Naive B cell (primary cell): ENCODE measurements at places on chromosomes 7 and 10. TPM values are rescaled to one million over a fixed set of nuclear protein-coding genes. Genes with fewer than 3 reads are reported as not detected.

DNA sequence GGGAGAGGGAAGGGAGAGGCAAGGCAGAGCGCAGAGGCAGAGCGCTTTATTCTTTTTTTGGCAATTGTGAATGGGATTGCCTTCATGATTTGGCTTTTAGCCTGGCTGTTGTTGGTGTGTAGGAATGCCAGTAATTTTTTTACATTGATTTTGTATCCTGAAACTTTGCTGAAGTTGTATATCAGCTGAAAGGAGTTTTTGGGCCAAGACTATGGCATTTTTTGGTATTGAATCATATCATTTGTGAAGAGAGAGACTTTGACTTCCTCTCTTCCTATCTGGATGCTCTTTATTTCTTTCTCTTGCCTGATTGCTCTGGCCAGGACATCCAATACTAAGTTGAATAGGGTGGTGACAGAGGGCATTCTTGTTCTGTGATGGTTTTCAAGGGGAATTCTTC, 291.3 kb downstream of the REEP3 start:
- no peak overlapping the region for H3K27ac ChIP-seq
- DNase-seq: no peak
- peaks cover 17% of the 10 kb centered on the region for H3K27me3 ChIP-seq
- no peaks in the 10 kb centered on the region for H3K4me1 ChIP-seq
- no peak overlapping the region for H3K4me3 ChIP-seq

- no peak overlapping the region for H3K27ac ChIP-seq
- DNase-seq: no peak
- H3K36me3 ChIP-seq: peaks cover 8% of the 10 kb centered on the region
- no peak overlapping the region for H3K4me3 ChIP-seq
- H3K4me1 ChIP-seq: peaks cover 5% of the 10 kb centered on the region
- H3K27me3 ChIP-seq: no peaks in the 10 kb centered on the region
Observed at GRCh38 chr7:127961786-127962453, 69.3 kb downstream of the LRRC4 start.

DNA sequence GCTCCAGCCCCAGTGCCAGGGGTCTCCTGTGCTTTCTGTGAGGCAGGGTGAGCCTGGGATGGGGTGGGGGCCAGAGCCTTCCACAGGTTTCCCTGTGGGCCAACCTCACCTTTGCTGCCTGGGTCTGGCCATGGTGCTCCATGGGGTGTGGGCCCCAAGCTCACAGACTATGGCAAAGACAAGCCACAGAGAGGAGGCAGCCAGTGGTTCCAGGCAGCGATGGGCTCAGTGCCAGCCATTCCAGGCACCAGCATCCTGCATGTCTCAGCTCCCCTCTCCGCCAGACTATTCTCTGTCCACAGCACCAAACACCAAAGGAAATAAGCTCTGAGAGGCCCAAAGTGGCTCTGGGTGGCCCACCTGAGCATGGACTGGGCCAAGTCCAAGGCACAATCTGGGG, 133.5 kb downstream of the PTPN20 start:
- no peaks in the 10 kb centered on the region for H3K27me3 ChIP-seq
- H3K4me1 ChIP-seq: no peaks in the 10 kb centered on the region
- no peaks in the 10 kb centered on the region for H3K36me3 ChIP-seq
- H3K27ac ChIP-seq: no peak overlapping the region
- no peak overlapping the region for H3K4me3 ChIP-seq
- no peak for DNase-seq

DNA sequence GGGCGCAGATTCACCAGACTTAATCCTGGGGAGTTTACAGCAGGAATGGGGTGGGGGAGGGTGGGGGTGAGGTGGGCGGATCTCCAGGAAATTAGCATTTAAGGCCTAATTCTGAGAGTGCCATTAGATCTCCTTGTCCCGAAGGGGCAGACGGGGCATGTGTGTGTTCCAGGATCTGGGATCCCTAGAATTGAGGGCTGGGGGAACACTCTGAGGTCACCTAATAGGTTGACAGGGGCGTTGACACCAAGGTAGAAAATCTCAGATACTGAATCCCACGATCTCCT, 9.4 kb upstream of the EPHB4 start:
- H3K27ac ChIP-seq: peak overlapping the region; percentile 85
- no peaks in the 10 kb centered on the region for H3K27me3 ChIP-seq
- peaks cover 21% of the 10 kb centered on the region for H3K4me1 ChIP-seq
- DNase-seq: no peak
- peak overlapping the region; percentile 95 for H3K4me3 ChIP-seq
- H3K36me3 ChIP-seq: no peaks in the 10 kb centered on the region

DNA sequence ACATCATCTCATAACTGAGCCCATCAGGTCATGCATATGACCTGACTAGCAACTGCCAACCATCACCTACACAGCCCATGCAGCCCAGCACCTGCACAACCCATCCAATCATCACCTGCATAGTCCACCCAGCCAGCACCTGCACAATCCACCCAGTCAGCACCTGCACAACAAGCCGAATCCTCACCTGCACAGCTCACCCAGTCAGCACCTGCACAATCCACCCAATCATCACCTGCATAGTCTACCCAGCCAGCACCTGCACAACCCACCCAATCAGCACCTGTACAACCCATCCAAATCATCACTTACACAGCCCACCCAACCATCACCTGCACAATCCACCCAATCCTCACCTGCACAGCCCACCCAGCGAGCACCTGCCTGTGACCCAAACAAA, 33.4 kb upstream of the WDFY4 start:
- H3K4me3 ChIP-seq: no peak overlapping the region
- peaks cover 16% of the 10 kb centered on the region for H3K4me1 ChIP-seq
- DNase-seq: no peak

The TCAF2 gene
- 6.7 TPM for polyA plus RNA-seq

The SRI gene
- polyA plus RNA-seq: 263 TPM

DNA sequence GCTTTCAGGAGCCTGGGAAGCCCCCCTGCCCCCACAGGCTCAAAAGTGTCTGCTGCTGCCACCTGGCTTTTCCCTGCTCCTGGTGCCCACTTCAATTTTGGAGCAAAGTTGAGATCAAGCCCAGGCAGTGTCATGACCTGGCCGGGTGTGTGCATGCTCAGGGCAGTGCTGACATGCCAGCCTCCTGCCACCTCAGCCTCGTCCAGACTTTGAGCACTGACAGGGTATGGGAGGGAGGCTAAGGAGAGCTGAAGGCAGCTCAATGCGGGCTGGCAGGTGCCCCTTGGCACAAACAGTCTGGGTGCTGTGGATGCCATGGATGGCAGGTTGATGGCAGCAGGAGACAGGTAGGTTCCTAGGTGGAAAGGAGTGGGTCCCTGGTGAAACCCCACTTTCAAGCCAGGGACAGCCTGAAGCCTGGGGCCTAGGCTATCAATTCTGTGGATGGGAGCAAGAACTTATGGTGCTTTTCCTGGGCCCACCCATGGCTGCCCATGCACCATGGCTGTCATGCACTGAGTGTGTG, 12.3 kb upstream of the ECHDC3 start:
- peaks cover 4% of the 10 kb centered on the region for H3K36me3 ChIP-seq
- no peak overlapping the region for H3K27ac ChIP-seq
- H3K27me3 ChIP-seq: no peaks in the 10 kb centered on the region
- no peak for DNase-seq
- H3K4me3 ChIP-seq: no peak overlapping the region

The WDFY4 gene
- 79.0 TPM for polyA plus RNA-seq

The SBDS gene
- 55.0 TPM for polyA plus RNA-seq

The SOSTDC1 gene
- polyA plus RNA-seq: not detected

- H3K27ac ChIP-seq: no peak overlapping the region
- DNase-seq: no peak
- H3K27me3 ChIP-seq: peaks cover 12% of the 10 kb centered on the region
Observed at GRCh38 chr10:75838486-75838885, 407.1 kb downstream of the LRMDA start.

- H3K4me3 ChIP-seq: no peak overlapping the region
- peaks cover 48% of the 10 kb centered on the region for H3K27me3 ChIP-seq
- H3K36me3 ChIP-seq: no peaks in the 10 kb centered on the region
- DNase-seq: no peak
- H3K27ac ChIP-seq: no peak overlapping the region
- H3K4me1 ChIP-seq: no peaks in the 10 kb centered on the region
Observed at GRCh38 chr7:128243273-128243672, 2.2 kb downstream of the LEP start.

DNA sequence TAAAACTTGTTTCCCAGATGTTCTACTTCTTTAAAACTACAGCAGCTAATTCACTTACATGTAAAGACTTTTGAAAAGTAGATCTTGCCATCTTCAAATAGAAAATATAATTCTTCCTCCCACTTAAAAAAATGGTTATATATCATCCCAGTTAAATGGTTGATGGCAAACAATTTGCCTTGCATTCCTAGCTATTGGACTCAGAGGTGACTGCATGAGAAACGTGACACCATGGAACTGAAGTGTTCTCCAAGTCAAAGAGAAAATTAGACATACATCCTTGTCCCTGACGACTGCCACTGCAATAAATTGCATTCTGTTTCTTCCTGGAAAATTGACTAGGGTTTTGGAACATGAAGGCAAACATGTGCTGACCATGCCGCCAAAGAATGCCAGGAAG, 95.0 kb upstream of the POM121L12 start:
- H3K4me3 ChIP-seq: no peak overlapping the region
- H3K27me3 ChIP-seq: no peaks in the 10 kb centered on the region
- no peaks in the 10 kb centered on the region for H3K36me3 ChIP-seq
- no peak overlapping the region for H3K27ac ChIP-seq
- DNase-seq: no peak
- no peaks in the 10 kb centered on the region for H3K4me1 ChIP-seq

DNA sequence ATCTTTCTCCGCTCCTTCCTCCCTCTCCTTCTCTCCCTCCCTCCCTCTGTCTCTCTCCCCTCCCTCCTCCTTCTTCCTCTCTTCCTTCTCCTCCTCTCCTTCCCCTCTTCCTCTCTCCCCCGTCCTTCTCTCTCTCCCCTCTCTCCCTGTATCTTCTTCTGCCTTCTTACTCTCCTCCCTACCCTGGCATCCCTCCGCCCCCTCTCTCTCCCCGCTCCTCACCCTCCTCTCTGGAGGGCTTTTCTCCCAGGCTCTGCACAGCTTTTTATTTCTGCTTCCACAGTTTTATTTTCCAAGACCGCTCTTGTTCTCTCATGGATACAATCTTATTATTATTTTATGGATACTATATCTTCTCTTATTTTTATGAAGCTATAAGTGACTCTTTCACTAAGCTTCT, 32.6 kb downstream of the AP5Z1 start:
- DNase-seq: no peak
- no peaks in the 10 kb centered on the region for H3K36me3 ChIP-seq
- H3K4me3 ChIP-seq: peak overlapping the region; percentile 88
- no peak overlapping the region for H3K27ac ChIP-seq
- H3K27me3 ChIP-seq: peaks cover 8% of the 10 kb centered on the region

DNA sequence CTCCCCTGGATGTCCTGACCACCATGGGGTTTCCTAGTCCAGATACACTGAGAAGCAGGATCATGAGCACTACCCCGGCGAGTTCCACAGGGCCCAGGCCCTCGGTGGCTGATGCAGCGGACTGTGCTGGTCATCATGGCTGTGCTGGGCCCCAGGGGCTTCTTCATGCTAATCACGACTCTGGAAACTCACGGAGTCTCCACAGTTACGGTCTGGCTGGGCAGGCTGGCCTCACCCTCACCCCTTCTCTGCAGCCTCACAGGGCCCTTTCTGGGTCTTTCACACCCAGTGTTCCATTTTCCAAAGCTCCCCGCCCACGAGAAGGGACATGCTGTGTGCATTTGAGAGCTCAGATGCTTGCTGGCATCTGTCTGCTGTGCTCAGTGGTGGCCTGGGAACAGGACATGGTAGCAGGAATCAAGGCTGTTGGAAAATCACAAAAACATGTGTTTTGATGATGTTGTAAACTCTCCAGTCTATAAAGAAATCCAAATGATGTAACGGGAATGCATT, 119.0 kb downstream of the PTPN20 start:
- DNase-seq: no peak
- H3K27me3 ChIP-seq: no peaks in the 10 kb centered on the region
- H3K4me3 ChIP-seq: no peak overlapping the region
- H3K36me3 ChIP-seq: no peaks in the 10 kb centered on the region
- peaks cover 3% of the 10 kb centered on the region for H3K4me1 ChIP-seq
- H3K27ac ChIP-seq: no peak overlapping the region

DNA sequence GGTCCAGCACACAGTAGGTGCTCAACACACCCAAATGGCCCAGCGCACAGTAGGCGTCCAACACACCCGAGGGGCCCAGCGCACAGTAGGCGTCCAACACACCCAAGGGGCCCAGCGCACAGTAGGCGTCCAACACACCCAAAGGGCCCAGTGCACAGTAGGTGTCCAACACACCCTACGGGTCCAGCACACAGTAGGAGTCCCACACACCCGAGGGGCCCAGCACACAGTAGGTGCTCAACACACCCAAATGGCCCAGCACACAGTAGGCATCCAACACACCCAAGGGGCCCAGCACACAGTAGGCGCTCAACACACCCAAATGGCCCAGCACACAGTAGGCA, 80.8 kb downstream of the FOXL3 start:
- H3K27me3 ChIP-seq: peaks cover 17% of the 10 kb centered on the region
- DNase-seq: no peak
- no peaks in the 10 kb centered on the region for H3K36me3 ChIP-seq
- H3K27ac ChIP-seq: no peak overlapping the region

- H3K36me3 ChIP-seq: no peaks in the 10 kb centered on the region
- no peaks in the 10 kb centered on the region for H3K4me1 ChIP-seq
- no peaks in the 10 kb centered on the region for H3K27me3 ChIP-seq
Observed at GRCh38 chr10:115657161-115657860, 564.1 kb downstream of the ATRNL1 start.

- DNase-seq: no peak
- no peaks in the 10 kb centered on the region for H3K36me3 ChIP-seq
- H3K4me3 ChIP-seq: no peak overlapping the region
- no peaks in the 10 kb centered on the region for H3K27me3 ChIP-seq
- no peak overlapping the region for H3K27ac ChIP-seq
Observed at GRCh38 chr7:32158751-32159745, 88.8 kb upstream of the PDE1C start.

The UPK3BL2 gene
- 2.1 TPM for polyA plus RNA-seq

GRCh38 chr10:50636618-50637579, 13.1 kb upstream of the SGMS1 start:
- H3K27me3 ChIP-seq: no peaks in the 10 kb centered on the region
- peak overlapping the region; percentile 86 for H3K27ac ChIP-seq
- DNase-seq: peak; percentile 19
- H3K4me1 ChIP-seq: peaks cover 12% of the 10 kb centered on the region
- no peaks in the 10 kb centered on the region for H3K36me3 ChIP-seq

GRCh38 chr10:120609006-120609405, 152.0 kb downstream of the PLPP4 start:
- H3K27ac ChIP-seq: no peak overlapping the region
- H3K27me3 ChIP-seq: peaks cover 7% of the 10 kb centered on the region
- no peak overlapping the region for H3K4me3 ChIP-seq
- no peaks in the 10 kb centered on the region for H3K4me1 ChIP-seq
- no peaks in the 10 kb centered on the region for H3K36me3 ChIP-seq
- DNase-seq: no peak

GRCh38 chr10:26378861-26379294, 59.3 kb upstream of the APBB1IP start:
- no peak overlapping the region for H3K27ac ChIP-seq
- no peak for DNase-seq
- no peaks in the 10 kb centered on the region for H3K27me3 ChIP-seq
- H3K36me3 ChIP-seq: no peaks in the 10 kb centered on the region

DNA sequence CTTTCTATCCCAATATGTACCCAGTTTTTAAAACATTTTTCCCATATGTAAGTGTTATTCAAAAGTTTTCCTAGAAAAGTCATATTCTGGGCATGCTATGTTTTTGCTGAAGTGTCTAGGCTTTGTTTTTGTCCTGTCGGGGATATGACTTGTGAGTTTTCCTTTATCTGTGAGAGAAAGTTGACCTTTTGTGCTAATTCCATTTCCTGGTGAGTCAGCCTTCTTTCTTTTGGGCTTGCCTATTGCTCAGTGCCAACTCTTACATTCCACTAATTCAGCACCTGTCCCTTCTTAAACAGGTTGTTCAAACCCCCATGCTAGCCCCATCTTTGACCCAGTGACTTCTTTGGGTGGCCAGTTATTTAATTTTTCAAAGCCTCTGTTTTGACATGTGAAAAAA, 146.2 kb downstream of the AHR start:
- H3K4me1 ChIP-seq: no peaks in the 10 kb centered on the region
- H3K36me3 ChIP-seq: peaks cover 4% of the 10 kb centered on the region
- no peaks in the 10 kb centered on the region for H3K27me3 ChIP-seq
- no peak overlapping the region for H3K27ac ChIP-seq
- DNase-seq: no peak
